ENCODE measurements at places on chromosomes 7 and 10. TPM values are rescaled to one million over a fixed set of nuclear protein-coding genes. Genes with fewer than 3 reads are reported as not detected.

DNA sequence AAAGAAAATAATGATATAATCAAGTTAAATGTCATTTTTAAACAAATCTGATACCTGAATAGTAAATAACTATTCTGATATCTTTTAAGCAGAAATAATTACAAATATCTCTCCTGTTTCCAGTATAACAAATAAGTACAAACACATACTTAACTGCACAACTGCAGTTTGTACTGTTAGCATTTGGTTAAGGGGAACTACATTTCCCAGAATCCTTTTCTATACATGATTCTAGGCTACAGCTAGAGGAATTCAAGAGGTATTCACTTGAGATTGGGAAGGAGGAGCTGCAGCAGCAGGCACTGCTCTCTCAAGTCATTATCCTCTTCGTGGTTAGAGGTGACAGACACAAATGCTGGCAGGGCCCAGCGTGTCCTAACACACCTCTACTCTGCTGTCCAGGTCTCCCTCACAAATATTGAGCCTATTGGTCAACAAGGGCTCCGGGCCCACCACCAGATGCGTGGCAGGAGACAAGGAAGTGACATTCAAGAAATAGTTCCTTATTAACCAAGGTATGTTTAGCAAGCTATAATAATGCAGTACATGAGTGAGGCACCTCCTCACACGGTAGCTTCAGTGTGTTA lies 255.1 kb upstream of the MKLN1 start:
- peak; percentile 26 for DNase-seq

DNA sequence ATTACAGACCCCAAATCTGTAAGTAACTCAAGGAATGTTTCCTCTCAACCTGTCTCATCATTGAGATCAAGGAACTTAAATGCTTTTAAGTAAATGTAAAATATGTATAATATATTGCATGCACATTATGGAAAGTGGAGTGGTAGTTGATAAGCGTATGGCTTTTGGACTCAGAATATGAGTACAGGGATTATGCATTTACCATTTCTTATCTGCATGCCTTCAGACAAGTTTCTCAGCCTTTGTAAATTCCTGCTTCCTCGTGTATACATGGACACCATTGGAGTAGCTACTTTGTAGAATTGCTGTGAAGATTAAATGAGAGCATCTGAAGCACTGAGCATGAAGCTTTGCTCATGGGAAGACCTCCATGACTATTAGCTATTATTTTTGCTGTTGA lies 70.5 kb downstream of the CACNB2 start:
- no peak for DNase-seq

Gene PRLHR
- total RNA-seq: not detected

Gene SLC26A4
- total RNA-seq: not detected

Gene H2BK1
- total RNA-seq: not detected

DNA sequence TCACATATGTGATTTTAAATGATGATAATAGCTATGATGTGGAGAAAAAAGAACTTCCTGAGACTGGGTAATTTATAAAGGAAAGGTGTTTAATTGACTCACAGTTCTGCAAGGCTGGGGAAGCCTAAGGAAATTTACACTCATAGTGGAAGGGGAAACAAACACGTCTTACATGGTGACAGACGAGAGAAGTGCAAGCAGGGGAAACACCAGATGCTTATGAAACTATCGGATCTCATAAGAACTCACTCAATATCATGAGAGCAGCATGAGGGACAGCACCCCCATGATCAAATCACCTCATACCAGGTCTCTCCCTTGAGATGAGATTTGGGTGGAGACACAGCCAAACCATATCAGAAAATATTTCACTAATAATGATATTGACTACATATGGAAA lies 4.1 kb upstream of the LIPN start:
- DNase-seq: no peak

Gene IGFBP1
- total RNA-seq: 0.22 TPM

Gene LDB3
- total RNA-seq: 0.31 TPM

GRCh38 chr7:35906191-35906908 lies 105.5 kb downstream of the SEPTIN7 start:
- peak; percentile 76 for DNase-seq

GRCh38 chr10:35456784-35457183 lies 120.5 kb downstream of the CCNY start:
- DNase-seq: no peak

GRCh38 chr7:1314021-1314907 lies 81.6 kb downstream of the UNCX start:
- DNase-seq: no peak

Gene TUBAL3
- not detected for total RNA-seq

DNA sequence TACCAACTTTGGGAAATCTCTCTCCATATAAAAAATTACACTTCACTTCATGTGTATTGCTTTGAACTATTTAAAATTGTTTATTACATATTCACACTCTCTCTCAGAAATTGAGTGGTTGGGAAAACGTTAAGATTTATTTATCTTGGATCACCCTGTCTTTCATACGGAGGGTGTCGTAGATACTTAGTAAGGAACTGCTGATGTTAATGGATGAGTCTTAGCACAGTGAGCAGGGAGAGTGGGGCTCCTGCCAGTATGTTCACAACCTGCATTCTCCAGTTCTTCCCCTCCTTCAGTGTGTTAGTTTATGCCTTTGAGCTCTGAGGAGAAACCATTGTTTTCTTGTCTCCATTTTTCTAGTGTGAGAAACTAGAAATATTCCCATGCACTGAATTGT lies 67.1 kb downstream of the CDK14 start:
- no peak for DNase-seq

GRCh38 chr7:126026421-126027088 lies 1096.9 kb upstream of the POT1 start:
- DNase-seq: peak; percentile 1

Gene AVPI1
- 28.7 TPM for total RNA-seq

- no peak for DNase-seq
Measured at GRCh38 chr10:119501690-119502089, 40.8 kb downstream of the RGS10 start.

- no peak for DNase-seq
Measured at GRCh38 chr10:35554461-35555056, 50.6 kb upstream of the GJD4 start.

- no peak for DNase-seq
Measured at GRCh38 chr7:1149351-1149794, 10.6 kb downstream of the ZFAND2A start.

All from A172 (cell line).